ENCODE measurements at places on chromosomes 3 and 15.
A peak's percentile ranks its signal among the peaks of the same experiment; 100 is the strongest.

DNA sequence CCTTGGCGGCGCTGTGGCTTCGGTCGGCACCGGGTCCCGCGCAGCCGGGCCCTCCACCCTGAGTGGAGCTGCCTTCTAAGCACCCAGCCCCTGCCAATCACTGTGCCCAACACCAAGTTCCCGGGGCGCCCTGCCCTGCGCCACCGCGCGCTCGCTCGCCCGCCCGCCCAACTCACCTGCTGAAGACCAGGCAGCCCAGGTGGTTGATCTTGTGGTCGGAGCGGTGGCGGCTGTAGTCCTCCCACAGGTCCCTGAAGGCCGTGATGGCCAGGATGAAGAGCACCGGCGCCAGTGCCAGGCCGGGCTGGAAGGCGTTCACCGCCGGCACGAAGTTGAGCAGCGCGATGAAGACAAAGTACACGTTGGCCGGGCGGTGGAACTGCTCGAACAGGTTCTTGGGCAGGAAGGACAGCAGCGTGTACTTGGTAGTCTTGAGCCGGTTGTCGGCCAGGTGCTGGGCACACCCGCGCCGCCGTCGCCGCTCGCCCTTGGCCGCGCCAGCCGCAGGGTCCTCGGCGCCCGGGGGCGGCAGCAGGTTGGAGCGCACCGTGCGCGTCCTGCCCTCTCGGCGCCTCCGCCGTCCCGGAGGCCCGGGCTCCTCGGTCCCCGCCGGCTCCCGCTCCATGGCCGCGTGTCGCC, 536 bp downstream of the ATP10A start:
- H3K4me3 ChIP-seq = peak overlapping the region; percentile 96
- H3K36me3 ChIP-seq = peaks cover 36% of the 10 kb centered on the region
- DNase-seq = peak; percentile 59
- peak overlapping the region; percentile 94 for H3K27ac ChIP-seq
- peaks cover 32% of the 10 kb centered on the region for H3K4me1 ChIP-seq

- no peak for DNase-seq
- peaks cover 4% of the 10 kb centered on the region for H3K27me3 ChIP-seq
- H3K27ac ChIP-seq = no peak overlapping the region
- H3K36me3 ChIP-seq = peaks cover 2% of the 10 kb centered on the region
Measured at GRCh38 chr3:110932567-110932966, 139.0 kb upstream of the NECTIN3 start.

DNA sequence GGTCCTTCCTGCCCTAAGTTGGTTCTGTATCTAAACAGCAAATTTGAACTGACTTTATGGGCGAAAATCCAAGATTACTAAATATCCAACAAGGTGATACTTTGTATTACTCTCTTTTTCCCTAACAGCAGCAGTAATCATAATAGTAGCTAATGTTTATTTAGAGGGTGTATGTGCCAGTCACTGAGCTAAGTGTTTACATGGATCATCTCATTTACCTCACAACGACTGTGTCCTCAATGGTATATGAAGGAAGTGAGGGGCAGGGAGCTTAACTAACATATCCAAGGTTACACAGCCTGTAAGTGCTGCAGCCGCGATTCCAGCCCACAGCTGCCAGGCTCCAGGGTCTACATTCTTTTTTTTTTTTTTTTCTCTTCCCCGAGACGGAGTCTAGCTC, 10.3 kb upstream of the LRRC34 start:
- H3K27ac ChIP-seq = no peak overlapping the region
- H3K4me1 ChIP-seq = no peaks in the 10 kb centered on the region
- no peak overlapping the region for H3K4me3 ChIP-seq
- no peak for DNase-seq
- peaks cover 39% of the 10 kb centered on the region for H3K27me3 ChIP-seq
- no peaks in the 10 kb centered on the region for H3K36me3 ChIP-seq

DNA sequence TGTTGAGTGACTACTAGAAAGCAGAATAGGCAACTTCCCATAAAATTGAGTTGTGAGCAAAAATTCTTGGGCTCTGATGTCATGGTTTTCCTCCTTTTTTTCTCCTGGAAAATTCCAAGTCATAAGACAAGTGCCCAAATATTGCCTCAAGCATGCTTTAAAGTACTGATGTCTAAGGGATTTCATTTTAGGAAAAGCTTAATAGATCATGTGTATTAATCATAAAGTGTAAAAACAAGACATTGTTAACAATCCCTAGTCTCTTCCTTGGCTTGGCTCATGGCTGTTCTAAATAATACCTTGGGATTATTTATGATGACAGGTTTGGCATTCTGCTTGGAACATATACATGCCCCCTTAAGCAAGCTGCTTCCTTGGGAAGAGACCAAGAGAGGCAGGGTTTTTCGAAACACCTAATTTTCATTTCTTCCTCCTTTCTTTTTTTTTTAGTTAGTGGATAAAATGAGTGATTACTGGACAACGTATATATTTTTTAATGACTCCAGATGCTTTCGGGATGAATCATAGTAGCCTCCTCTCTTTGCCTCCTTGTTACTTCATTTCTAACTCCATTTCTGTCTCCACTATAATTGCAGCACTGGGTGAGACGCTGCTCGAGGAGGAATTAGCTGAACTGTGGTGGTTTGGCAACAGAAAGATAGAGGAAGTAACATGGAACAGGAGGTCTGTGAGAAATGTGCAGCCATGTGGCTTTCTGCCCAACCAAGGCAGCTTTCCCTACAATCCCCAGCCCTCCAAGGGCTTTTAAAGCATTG, 104.9 kb downstream of the TPRG1 start:
- H3K4me3 ChIP-seq = no peak overlapping the region
- H3K36me3 ChIP-seq = peaks cover 6% of the 10 kb centered on the region
- H3K27ac ChIP-seq = no peak overlapping the region
- no peaks in the 10 kb centered on the region for H3K27me3 ChIP-seq

- no peak for DNase-seq
- H3K36me3 ChIP-seq = peaks cover 10% of the 10 kb centered on the region
- no peak overlapping the region for H3K4me3 ChIP-seq
- no peak overlapping the region for H3K27ac ChIP-seq
- H3K4me1 ChIP-seq = peaks cover 3% of the 10 kb centered on the region
Measured at GRCh38 chr3:171333784-171334464, 126.3 kb downstream of the TNIK start.

GRCh38 chr3:71241981-71242560, 341.5 kb downstream of the FOXP1 start:
- no peaks in the 10 kb centered on the region for H3K27me3 ChIP-seq
- no peaks in the 10 kb centered on the region for H3K36me3 ChIP-seq

GRCh38 chr3:27659279-27660021, 62.7 kb downstream of the EOMES start:
- no peaks in the 10 kb centered on the region for H3K27me3 ChIP-seq
- peak; percentile 54 for DNase-seq
- peaks cover 5% of the 10 kb centered on the region for H3K36me3 ChIP-seq

DNA sequence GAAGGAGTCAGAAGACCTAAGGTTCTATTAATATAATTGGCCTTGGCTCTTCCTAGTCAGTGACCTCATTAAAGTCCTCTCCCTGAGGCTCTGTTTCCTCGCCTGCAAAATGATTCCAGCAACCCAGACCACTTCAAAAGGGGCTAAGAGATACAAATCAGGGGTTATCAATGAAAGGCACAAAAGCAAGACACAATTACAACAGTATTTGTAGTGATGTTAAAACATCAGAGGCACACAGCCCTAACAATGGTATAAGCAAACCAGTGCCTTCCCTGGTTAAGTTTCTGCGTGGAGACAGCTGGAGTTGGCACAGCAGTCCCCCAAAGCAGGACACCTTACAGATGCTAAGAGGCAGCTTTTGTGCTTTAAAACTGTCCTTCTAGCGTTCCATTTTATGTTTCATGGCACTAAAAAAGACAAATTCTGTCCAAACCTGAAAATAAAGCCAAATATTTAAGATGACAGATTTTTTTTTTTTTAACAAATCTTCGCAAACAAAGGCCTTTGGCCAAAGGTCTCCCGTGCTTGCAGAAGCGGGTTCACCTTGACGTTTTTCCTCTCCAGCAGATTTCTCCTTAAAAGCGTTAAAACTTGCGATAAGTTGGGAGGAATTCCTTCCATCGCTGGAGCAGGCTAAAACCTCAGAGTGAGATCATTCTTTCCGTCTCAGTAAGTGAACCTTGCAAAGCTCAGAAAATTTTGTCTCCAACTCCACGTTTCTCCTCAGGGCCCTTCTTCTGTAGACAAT, 999 bp downstream of the ZNF280D start:
- peak overlapping the region; percentile 93 for H3K4me3 ChIP-seq
- peaks cover 3% of the 10 kb centered on the region for H3K27me3 ChIP-seq
- peaks cover 23% of the 10 kb centered on the region for H3K4me1 ChIP-seq

- no peaks in the 10 kb centered on the region for H3K36me3 ChIP-seq
- DNase-seq = no peak
- no peaks in the 10 kb centered on the region for H3K4me1 ChIP-seq
- H3K27ac ChIP-seq = no peak overlapping the region
- H3K4me3 ChIP-seq = no peak overlapping the region
Measured at GRCh38 chr3:193119926-193120325, 121.1 kb upstream of the PLAAT1 start.

GRCh38 chr15:39283531-39283930, 297.3 kb upstream of the THBS1 start:
- DNase-seq = no peak
- H3K27me3 ChIP-seq = peaks cover 49% of the 10 kb centered on the region
- no peaks in the 10 kb centered on the region for H3K4me1 ChIP-seq
- no peaks in the 10 kb centered on the region for H3K36me3 ChIP-seq
- no peak overlapping the region for H3K4me3 ChIP-seq
- H3K27ac ChIP-seq = no peak overlapping the region

- DNase-seq = no peak
- no peak overlapping the region for H3K4me3 ChIP-seq
- H3K27me3 ChIP-seq = peaks cover 2% of the 10 kb centered on the region
Measured at GRCh38 chr3:58072052-58072762, 64.0 kb downstream of the FLNB start.

GRCh38 chr3:194067949-194068362, 68.0 kb upstream of the HES1 start:
- no peak overlapping the region for H3K27ac ChIP-seq
- peaks cover 12% of the 10 kb centered on the region for H3K4me1 ChIP-seq
- peaks cover 76% of the 10 kb centered on the region for H3K27me3 ChIP-seq
- no peak for DNase-seq
- H3K4me3 ChIP-seq = no peak overlapping the region

DNA sequence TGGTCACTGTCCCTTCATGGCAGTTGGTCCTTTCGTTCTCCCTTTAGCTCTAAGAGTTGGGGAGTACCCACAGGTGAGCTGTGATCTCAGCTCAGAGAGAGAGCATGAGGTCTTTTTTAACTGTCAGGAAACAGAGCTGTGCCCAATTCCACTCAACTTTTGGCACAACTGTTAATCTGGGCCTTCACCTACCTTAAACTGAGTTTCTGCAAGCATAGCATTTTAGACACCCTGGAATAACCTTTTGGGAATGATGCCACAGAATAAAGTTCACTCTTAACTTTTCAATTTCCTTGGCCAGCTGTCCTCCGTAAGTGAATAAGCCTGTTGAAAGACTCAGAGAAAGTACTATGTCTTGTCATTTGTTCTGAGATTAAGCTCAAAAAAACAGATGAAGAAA, 35.9 kb downstream of the TUBGCP4 start:
- DNase-seq = no peak
- no peak overlapping the region for H3K4me3 ChIP-seq
- H3K36me3 ChIP-seq = peaks cover 60% of the 10 kb centered on the region
- H3K4me1 ChIP-seq = no peaks in the 10 kb centered on the region
- H3K27me3 ChIP-seq = no peaks in the 10 kb centered on the region

GRCh38 chr15:60557191-60557618, 78.3 kb upstream of the ICE2 start:
- peaks cover 77% of the 10 kb centered on the region for H3K4me1 ChIP-seq
- H3K27ac ChIP-seq = peak overlapping the region; percentile 52
- no peaks in the 10 kb centered on the region for H3K27me3 ChIP-seq
- peak; percentile 61 for DNase-seq
- peaks cover 38% of the 10 kb centered on the region for H3K36me3 ChIP-seq

GRCh38 chr15:100106732-100107131, 235.0 kb downstream of the ADAMTS17 start:
- H3K4me3 ChIP-seq = no peak overlapping the region
- no peak for DNase-seq
- no peak overlapping the region for H3K27ac ChIP-seq
- peaks cover 15% of the 10 kb centered on the region for H3K4me1 ChIP-seq
- no peaks in the 10 kb centered on the region for H3K27me3 ChIP-seq

DNA sequence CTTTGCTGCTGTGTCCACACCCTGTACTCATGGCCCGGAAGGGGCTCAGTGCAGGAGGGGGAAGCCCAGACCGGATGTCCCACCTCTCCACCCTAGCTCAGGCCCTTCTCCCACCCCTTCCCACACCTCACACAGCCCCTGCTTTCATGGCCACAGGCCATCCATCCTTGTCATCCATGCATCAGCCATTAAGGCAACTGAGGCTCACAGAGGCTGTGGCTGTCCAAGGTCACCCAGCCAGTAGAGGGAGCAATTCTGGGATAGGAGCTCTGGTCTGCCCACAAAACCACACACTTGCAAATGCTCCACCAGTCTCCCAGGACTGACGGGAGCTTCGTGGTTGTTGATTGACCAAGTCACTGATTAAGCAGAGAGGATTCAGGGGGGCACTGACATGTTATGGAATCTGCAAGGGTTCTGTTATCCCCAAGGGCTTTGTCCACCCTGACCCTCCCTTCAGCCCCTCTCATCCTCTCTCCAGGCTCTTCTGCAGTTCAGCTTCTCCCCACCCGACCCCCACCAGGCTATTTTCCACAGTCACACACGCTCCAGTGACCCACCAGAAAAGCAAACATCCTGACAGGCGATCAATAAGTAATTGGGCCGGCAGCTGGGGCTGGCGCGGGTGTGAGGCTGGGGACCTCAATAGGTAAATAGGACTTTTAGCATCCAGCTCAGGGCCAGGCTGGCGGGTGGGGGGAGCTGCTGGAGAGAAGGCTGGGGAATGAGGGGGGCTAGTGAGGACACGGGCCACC, 15.1 kb downstream of the LINGO1 start:
- H3K27me3 ChIP-seq = no peaks in the 10 kb centered on the region
- no peak for DNase-seq
- H3K27ac ChIP-seq = no peak overlapping the region
- no peaks in the 10 kb centered on the region for H3K4me1 ChIP-seq

- no peak for DNase-seq
- no peak overlapping the region for H3K27ac ChIP-seq
- peaks cover 18% of the 10 kb centered on the region for H3K36me3 ChIP-seq
- no peak overlapping the region for H3K4me3 ChIP-seq
- no peaks in the 10 kb centered on the region for H3K27me3 ChIP-seq
Measured at GRCh38 chr3:4551051-4551711, 58.0 kb downstream of the ITPR1 start.

DNA sequence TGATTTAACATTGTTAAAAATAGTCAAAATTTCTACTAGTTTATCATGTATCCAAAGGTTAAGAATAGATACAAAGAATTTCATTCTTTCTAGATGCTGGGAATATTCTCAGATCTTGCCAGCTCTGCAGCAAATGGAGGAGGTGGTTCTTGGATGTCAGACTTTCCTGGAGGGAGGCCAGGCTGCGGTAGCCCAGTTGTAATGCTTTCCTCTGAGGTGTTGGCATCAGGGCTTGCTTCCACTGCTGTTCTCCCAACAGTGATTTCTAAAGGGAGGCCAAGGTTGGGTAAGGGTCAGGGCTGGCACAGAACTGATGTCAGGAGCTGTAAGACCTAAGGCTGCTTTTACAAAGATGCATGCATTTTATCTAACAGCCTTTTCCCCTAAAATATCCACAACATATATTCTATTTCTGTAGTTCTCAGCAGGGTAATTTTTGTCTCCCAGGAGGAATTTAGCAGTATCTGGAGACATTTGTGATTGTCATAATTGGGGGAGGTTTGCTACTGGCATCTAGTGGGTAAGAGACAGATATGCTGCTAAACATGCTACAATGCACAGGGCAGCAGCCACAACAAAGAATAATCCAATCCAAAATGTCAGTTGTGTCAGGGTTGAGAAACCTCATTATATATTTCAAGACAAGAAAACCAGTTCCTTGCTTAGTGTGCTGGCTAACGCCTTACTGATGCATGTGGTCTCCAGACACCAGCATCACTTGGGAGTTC, 42.0 kb upstream of the SPTSSB start:
- DNase-seq = no peak
- no peak overlapping the region for H3K27ac ChIP-seq
- no peaks in the 10 kb centered on the region for H3K4me1 ChIP-seq
- peaks cover 42% of the 10 kb centered on the region for H3K27me3 ChIP-seq
